ENCODE measurements at places on chromosomes 3 and 15.

DNA sequence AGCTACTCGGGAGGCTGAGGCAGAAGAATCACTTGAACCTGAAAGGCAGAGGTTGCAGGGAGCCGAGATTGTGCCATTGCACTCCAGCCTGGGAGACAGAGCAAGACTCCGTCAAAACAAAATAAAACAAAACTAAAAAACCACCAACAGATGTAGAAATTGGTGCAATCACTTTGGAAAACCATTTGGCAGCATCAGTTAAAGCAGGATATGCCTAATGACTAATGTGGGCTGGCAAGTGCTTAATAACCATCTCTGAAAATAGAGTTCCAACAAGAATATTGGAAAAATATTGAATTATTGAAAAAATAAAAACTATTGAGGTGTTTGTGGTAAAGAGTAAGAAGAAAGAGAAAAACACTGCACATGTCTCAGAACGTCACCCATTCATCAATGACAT lies 16.1 kb upstream of the RTP3 start:
- DNase-seq: no peak

GRCh38 chr15:94586099-94586498 lies 354.7 kb downstream of the MCTP2 start:
- DNase-seq: no peak

DNA sequence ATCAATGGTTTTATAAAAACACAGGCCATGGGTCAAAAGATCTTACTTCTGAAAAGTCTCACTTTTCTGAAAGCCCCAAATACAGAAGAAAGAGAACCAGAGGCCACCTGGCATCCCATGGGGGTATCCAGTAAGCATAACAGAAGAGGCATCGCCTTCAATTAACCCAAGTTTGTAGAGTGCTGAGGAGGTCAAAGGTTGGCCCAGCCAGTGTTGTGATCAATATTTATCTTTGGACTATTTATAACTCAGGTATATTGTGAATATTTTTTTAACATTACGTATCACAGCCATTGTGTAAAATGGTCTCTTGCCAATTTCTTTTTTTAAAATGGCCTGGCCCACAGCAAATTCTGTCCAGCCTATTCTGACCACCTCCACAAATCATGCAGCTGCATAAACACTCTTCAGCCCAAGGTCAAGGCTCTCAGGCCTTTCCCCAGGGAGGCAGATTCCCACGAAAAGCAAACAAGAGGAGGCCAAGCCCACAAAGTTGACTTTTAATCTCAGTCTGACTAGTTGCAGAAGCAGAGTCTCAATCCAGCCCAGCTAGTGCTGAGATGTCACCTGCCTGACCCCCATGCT lies 26.2 kb upstream of the SPTBN5 start:
- no peak for DNase-seq

DNA sequence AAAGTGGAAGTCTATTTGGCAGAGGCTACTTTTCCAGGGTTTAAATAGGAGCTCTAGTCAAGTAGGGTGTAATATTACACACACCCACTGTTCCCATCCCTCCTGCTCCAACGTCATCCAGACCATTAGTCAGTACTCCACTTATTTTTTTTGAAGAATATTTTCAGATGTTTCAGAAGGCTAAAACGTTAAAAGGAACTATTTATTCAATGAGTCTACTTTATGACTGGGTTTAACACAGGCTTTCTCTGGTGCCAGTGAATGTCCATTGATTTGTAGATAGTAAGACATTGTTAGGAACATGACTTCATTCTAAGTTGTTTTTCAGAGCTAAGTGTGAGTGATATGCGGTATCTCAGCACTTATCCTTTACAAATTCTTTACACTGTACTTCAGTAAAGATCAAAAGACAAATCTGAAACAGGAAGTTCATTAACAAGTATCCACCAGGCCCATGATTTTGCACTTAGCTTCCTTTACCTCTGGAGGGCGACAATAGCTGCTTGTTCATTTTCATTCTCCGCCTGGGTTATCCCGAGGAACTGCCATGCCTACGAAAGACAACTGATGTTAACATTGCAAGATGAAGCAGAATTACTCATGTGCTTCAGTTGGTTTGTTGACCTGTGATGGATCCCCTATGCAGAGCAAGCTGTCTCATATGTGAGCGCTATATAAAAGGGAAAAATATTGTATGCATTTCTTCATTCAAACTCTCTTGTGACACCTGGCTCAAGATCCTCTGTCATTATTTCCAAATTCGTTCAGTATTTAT lies 158.7 kb downstream of the USP13 start:
- DNase-seq: no peak

DNA sequence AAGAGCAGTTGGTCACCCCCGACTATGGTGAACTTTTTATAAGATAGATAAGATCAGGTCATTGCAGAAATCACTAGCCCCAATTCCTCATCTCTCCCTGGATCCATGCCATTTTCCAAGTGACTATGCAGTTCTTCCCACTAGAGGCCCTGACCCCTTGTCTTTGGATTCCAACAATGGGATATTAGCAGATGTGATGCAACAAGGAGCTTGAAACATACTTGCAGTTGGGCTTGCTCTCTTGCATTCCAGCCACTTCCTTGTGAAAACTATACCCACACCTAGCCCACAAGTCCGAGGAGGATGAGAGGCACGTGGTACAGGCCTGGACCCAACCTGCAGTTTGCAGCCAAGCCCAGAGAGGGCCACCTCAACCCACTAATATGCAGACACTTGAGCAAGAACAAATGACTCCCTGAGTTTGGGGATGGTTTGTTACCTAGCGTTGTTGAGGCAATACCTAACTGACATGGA lies 60.6 kb downstream of the SUCLG2 start:
- no peak for DNase-seq

GRCh38 chr15:74269362-74270035 lies 33.4 kb downstream of the CCDC33 start:
- DNase-seq: no peak

DNA sequence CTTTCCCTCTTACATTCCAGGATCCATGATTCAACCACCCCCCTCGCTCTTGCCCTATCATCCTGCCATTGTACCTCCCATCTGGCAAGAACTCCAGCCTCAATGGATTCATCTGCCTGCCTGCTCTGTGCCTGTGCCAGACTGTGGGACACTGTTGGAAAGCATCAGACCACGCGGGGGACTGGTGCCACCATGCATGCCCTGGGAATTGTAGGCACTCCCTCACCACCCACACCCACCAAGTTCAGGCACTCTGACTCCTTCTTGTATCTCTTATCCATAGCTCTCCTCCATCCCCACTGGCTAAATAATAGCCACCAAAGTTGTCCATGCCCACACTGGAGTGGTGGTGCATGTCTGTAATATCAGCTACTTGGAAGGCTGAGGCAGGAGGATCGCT lies 143.8 kb downstream of the TPRA1 start:
- no peak for DNase-seq

GRCh38 chr3:34357461-34357860 lies 559.0 kb downstream of the PDCD6IP start:
- no peak for DNase-seq

- DNase-seq: peak; percentile 82
Measured at GRCh38 chr15:99450896-99451358, 114.9 kb upstream of the MEF2A start.

- DNase-seq: no peak
Measured at GRCh38 chr15:65171428-65171827, 13.7 kb downstream of the CLPX start.

DNA sequence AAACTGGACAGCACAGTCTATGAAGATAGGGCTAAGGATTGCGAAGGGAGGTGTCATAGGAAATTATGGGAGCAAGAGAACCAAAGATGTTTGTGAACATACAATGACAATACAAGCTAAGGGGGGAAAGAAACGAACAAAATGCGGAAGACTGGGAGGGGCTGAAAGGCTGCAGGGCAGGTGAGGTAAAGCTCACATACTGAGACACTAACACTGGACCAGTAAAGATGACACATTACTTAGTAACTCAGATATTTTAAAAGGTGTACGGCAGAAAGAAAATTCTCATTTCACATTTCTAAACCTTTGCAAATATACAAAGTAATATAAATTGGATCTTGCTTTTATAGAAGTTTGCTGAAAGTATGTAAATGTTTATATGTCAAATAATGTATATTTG lies 10.1 kb downstream of the CLDND1 start:
- DNase-seq: no peak

DNA sequence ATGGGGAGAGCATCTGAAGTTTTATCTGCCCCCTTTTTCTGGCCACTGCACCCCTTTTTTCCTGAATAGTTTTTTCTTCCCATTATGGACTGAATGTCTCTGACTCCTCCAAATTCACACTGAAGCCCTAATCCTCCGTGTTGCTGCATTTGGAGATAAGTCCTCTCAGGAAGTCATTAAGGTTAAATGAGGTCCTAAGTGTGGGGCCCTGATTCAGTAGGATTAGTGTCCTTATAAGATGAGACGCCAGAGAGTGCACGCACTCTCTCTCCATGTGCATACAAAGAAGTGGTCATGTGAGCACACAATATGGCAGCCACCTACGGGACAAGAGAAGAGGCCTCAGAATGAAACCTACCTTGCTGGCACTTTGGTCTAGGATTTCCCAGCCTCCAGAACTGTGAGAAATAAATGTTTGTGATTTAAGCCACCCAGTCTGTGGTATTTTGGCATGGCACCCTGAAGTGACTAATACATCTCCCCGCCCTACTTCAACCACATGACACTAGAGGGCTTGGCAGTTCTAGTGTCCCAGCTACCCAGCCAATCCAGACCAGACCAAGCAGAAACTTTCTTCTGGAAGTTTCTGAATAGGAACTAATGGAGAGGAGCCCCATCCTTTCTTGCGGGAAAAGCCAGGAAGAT lies 191.3 kb downstream of the PDE8A start:
- DNase-seq: no peak

- no peak for DNase-seq
Measured at GRCh38 chr3:107421170-107421792, 44.0 kb downstream of the CCDC54 start.

DNA sequence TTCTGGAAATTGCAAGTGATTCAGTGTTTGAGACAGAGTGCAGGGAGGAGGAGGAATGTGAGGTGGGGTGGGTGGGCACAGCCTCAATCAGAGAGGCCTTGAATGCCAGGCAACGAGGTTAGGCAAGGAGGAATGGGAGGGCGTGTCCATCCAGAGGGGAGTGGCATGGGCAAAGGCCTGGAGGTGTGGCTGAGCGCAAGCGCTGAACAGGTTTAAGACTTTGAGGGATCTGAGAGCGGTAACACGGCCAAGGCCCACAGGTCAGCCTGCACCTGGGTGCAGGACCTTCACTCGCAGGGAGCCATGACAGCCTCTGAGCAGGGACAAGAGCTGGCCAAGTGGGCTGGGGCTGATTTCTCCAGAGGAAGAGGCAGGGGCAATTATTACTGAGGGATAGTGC lies 125.9 kb downstream of the TPRA1 start:
- DNase-seq: no peak

GRCh38 chr3:138078901-138079344 lies 36.5 kb downstream of the DZIP1L start:
- no peak for DNase-seq

GRCh38 chr3:86938416-86939105 lies 52.4 kb downstream of the VGLL3 start:
- DNase-seq: no peak

GRCh38 chr3:61154457-61155198 lies 96.6 kb downstream of the FHIT start:
- DNase-seq: no peak

Measured in activated CD8-positive, alpha-beta memory T cell treated with anti-CD3 and anti-CD28 coated beads for 24 hours (primary cell).